AG04450 (cell line): ENCODE measurements at places on chromosomes 7 and 10.

- no peak for DNase-seq
Measured at GRCh38 chr10:72058989-72059842, 29.1 kb downstream of the SPOCK2 start.

DNA sequence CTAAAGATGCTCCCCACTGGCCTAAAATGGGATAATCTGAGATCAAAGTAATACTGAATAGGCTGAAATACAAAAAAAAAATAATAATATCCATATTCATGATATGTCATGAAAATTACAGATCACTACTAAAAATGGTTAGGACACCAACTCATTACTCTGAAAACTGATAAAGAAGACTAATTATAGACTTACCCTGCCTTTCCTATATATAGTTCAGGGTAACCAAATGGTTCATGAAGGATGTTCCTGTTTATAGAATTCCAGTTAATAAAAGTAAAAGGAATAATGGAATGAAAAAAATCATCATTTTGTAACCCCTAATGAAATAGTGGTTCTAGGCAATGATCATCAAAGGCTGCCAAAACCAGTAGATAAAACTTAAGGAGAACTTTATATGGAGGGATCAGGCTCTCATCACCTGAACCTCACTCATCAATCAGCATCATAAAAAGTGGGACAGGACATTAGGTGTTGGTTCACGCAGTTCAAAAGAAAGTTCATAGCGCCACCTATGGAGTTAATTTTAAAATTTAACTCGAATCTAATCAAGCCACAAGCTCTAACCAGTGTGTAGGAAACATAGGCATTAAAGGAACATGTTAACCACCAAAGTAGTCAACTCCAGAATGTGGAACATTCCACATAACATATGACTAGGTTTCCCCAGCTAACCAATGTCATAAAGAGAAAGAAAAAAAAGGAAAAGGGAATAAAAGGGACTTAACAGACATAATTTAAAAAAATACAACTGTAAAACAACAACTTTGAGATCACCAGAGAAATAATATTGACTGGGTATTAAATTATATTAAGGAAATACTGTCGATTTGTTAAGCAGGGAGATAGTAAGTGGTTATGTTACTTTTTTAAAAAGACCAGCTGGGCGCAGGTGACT, 35.7 kb downstream of the P4HA1 start:
- no peak for DNase-seq

DNA sequence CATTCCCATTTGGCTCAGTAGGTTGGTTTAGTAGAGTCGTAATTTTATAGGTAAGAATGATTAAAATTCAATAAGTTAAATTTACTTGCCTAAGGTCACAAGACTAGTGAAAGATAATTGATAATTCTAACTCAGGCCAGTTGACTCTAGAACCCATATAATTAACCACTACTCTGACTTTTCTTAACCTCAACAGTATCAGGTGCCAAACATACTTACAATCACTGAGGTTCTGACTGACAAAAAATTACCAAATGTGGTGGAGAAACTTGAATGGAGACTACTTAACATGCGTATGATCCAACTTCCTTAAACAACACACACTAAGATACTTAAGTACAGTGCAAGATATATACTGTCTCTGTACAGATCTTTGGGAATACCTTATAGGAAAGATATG, 667.3 kb upstream of the SORCS1 start:
- DNase-seq, result no peak

DNA sequence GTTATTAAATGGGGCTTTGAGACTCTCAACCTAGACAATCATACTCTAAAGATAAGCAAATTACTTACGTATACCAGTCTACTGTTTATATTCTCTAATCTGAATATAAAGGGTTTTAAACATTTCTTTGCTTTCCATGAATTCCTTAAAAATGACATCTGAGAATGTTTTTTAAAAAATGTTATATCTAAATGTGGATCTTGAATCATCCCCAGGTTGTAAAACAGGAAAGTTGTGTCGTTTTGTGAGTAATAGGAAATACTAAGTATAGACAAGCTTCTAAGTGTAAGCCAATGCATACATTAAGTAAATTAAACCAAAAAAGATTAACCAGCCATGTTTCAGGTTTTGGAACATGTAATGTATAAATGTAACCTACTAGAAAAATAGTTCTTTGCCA, 26.8 kb downstream of the ADD3 start:
- DNase-seq, result no peak
